Fibroblast of skin of right quadriceps (primary cell): ENCODE measurements at places on chromosomes 5 and 9.

DNA sequence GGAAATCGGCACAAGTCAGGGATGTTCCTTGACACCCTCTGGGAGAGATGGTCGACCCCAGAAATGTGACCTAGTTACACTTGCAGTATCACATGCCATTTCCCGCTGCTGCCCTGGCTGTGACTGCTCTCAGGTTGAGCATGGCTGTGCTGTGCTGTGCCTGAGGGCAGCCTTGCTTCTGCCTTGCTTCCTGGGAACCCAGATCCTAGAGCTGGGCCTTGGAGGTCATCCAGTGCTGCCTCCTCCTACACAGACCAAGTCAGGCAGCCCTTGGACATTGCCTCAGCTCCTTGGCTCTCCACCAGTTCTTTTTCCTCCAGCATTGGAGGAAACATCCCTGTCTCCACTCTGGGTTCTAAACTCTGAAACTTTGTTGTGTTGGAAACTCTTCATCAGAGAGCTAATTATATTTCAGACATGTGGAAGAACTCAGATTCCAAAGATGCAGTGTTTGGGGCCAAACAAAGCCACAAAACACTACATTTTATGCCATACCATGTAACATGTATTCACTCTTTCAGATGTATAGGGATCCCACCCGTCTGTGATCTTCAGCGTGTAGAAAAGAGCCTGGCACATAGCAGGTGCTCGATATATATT, 6.1 kb downstream of the MAMDC2 start:
- no peak for DNase-seq

GRCh38 chr5:101782352-101783103, 513.6 kb downstream of the SLCO4C1 start:
- DNase-seq, result no peak

GRCh38 chr5:180250329-180250728, 41.3 kb upstream of the RASGEF1C start:
- DNase-seq, result no peak

DNA sequence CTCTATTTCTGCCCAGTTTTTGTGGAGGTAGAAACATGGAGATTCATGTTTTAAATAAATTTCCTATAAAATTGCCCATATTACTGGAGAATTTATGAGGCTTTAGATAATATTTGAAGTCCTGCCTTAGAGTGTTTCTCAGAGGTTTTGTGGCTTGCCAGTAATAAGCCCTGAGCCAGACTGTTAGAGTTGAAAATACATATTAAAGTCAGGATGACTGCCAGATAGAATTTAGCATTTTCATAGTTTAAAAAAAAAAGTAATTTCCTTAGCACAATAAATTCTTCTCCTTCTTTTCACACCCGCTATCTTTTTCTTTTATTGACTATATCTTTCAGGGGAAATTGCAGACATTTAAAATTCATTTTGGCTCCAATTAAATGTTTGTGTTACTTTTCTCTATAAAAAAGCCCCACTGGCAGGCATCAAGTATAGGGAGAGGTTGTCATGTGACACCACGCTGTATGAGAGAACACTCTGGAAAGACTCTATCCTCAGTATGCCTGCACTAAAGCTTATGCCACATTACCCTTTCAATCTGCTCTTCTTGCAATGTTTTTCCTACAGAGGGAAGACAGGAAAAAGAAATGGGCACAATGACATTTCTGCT, 135.2 kb downstream of the MPDZ start:
- DNase-seq, result no peak

DNA sequence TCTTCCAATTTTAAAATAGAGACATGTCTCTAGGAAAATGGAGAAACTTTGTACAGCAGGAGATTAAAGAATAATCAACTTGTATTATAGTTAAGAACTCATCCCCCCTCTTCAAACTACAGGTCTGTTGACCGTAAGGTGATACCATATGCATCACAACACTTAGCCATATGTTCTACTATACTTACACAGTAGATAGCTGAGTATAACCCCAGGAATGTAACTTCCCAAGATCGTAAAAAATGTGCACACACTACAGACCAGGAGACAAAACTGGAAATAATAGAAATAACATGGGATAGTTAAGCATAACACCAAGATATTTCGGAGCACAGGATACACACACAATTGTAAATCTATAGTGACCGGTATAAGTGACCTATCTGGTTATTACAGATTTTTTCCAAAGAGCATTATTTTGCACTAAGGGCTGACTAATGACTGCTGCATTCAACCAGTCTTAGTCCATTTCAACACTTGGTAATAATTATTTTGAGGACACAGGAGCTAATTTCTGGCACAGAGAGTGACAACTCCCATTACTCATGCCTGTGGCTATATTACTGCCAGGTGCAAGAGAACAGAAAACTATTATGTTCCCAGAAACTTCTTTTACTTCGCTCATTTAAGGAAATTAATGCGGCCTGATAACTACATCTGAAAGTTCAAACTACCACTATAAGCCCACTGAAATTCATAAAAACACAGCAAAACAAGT, 15.4 kb upstream of the ZNF622 start:
- peak; percentile 63 for DNase-seq

DNA sequence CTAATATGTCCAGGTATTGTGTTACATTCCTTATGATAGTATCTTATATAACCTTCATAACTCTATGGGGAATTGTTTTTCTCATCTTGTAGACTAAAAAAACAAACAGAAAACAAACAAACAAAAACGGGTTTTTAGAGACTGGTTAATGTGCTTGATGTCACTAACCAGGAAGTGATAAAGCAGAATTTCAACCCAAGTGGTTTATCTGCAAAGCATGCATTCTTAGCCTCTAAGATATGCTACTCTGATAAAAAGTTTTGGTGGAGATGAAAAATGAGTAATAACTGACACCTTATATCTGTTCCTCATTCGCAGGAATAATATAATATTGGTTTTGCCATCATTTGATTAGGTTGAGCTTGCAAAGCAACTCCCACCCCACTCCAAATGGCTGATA, 53.4 kb downstream of the PUM3 start:
- no peak for DNase-seq

DNA sequence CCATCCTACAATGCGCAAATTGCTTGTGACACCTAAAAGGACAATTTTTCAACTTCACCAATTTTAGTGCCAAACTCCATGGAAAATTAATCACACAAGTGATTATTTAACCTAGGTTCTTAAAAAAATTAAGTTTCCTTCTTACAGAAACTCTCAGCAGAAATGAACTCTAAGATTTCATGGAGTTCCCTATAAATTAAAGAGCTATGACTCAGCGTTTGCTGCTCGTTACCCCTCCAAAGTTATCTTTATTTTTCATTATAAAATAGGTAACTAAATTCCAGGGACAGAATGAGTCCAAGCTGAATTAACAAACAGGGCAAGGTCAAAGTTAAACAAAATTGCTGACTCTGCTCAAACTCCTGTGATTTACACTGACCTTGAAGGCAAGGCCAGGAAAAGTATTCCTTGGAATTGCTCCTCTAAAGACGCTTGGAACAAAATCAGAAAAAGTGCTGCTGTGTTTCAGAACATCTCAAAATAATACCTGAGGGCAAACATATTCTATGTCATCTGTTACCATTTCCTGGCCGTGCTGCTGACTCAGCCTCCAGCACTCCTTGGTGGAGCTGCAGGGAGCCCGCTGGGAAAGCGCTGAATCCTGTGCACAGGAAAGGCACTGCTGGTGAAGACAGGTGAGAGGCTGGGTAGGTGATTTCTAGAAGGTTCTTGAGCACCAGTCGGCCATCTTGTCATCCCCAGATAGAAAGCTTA, 2.5 kb upstream of the CMBL start:
- DNase-seq, result peak; percentile 47

DNA sequence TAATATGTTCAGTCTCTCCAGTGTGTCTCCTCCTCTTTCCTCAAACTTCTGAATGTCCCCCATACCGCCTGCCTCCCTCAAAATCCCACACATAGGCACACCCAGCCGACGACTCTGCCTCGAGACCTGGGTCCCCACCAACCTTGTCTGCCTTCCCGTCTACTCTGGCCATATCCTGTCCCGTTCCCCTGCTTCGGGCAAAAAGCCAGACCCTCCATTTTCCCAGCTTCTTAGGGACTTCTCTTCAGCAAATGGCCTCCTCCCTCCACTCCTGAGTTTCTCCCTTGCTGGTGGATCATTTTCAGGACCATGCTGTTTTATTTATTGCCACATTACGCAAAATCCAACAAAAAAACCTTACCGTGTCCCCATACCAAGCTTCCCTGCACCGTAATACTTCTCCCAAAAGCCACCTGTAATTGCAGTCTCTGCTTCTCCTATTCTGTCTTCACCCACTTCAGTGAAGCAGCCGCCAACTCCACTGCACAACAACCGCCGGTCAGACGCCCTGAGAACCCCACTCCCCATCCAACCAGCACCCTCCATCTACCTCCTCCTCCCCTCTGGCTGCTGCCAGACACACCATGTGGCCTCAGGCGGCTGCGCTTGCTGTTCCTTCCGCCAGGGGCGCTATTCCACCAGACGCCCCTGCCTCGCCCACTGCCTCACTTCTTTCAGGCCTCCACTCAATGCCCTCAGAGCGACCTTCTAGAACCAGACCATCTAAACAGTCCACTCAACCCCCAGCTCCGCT, 117.0 kb downstream of the TRPM6 start:
- peak; percentile 10 for DNase-seq

GRCh38 chr9:77595426-77596095, 52.6 kb downstream of the GNA14 start:
- DNase-seq, result no peak

DNA sequence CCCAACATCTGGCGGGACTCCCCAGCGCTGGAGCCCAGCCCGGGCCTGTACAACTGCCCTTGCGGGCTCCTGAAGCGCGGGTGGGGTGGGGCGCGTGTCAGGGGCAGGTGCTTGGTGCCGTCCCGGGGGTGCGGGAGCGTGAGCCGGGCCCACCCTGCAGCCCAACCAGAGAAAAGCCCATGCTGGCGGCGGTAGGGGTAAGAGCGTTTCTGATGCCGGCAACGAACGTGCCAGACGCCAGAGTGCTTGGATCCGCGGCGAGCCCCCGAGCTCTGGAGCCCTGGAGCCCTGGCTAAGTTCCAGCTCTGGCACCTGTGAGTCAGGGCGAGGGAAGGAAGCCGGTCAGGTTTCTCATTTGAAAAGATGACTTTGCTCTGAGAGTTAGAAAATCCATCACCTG, 58.0 kb downstream of the ZNF510 start:
- DNase-seq, result peak; percentile 1
